Tibial artery (tissue), 4 donors: ENCODE measurements at places on chromosomes 5 and 9.

DNA sequence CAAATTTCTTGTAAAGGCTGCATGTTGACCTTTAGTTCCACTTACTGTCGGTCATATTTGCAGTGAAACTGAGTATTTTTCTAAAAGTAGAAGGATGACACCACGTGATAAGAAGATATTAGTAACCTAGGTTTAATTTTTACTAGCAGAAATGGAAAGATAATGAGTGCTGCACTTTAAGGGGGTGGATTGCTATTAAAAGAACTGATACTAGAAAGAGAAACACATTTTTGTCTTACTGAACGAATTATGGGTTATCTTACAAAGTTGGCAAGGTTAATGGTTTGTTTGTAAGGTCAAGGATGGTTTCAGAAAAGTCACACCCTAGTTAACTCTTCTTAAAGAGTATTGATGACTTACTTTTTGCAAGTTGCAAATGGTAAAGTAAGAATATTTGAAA is 2.4 kb downstream of the MACIR start:
- H3K4me3 ChIP-seq, result peak overlapping the region; percentile 90
- H3K36me3 ChIP-seq, result no peaks in the 10 kb centered on the region
- H3K27ac ChIP-seq, result no peak overlapping the region
- no peak for DNase-seq
- peaks cover 23% of the 10 kb centered on the region for H3K4me1 ChIP-seq
- no peaks in the 10 kb centered on the region for H3K27me3 ChIP-seq

DNA sequence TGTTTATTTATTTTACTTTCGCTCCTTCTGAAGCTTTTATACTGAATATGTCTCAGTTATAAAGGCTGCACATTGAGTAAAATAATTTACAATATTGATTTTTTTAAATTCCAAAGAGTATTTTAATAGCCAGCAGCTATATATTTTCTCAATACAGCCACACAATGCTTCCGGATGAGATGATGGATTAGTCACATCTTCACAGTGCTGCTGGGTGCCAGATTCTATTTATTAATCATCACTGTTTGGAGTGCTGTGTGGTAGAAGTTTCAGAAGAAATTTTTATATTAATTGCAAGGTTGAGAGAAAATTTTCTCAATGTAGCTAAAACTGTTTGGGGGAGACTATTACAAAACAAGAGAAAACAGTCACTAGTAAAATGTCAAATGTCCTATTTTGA is 989.8 kb downstream of the TLE4 start:
- H3K27ac ChIP-seq, result no peak overlapping the region
- no peak overlapping the region for H3K4me3 ChIP-seq
- H3K27me3 ChIP-seq, result no peaks in the 10 kb centered on the region
- no peaks in the 10 kb centered on the region for H3K36me3 ChIP-seq
- no peak for DNase-seq

DNA sequence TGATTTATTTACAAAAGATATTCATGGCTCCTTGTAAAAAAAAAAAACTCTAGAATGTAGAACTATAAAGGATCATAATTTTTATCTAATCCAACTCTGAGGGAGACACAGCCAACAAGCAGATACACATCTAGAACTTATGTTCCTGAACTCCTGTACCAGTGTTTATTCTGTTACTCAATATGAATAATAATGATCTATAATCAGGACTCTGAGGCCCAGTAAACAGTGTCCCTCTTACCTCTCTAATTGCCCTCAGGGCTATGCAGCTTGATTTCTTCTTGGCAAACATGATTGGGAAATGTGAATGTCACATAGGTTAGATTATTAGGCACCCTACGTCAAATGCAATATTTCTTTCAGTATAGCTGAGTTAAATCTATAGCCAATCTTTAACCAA is 391.6 kb upstream of the RPS23 start:
- no peaks in the 10 kb centered on the region for H3K36me3 ChIP-seq
- H3K4me1 ChIP-seq, result no peaks in the 10 kb centered on the region
- H3K27me3 ChIP-seq, result no peaks in the 10 kb centered on the region
- H3K4me3 ChIP-seq, result no peak overlapping the region
- no peak for DNase-seq

GRCh38 chr9:127937388-127938297 is at the start of gene DPM2:
Gene DPM2, minus strand, starts transcription at chr9:127937854. Its CDS starts 34 bp downstream, at chr9:127937820.
- H3K27me3 ChIP-seq, result no peaks in the 10 kb centered on the region
- no peaks in the 10 kb centered on the region for H3K4me1 ChIP-seq
- peak within 1 kb of the TSS; percentile 64 for H3K27ac ChIP-seq
- peak; percentile 85 for DNase-seq
- H3K36me3 ChIP-seq, result no peaks in the 10 kb centered on the region

DNA sequence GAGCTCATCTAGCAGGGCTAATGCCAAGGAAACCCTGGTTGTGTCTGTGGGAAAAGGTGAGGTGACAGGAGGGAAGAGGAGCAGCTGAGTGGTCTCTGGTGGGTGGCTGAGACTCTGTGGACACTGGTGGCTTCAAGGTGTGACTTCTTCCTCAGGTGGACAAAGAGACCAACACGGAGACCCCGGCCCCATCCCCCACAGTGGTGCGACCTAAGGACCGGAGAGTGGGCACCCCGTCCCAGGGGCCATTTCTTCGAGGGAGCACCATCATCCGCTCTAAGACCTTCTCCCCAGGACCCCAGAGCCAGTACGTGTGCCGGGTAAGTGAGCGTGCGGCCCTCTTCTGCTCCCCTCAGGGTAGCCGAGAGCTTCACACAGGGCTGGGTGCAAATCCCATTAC is 31.1 kb upstream of the RARS1 start:
- H3K36me3 ChIP-seq, result peaks cover 10% of the 10 kb centered on the region
- no peak overlapping the region for H3K4me3 ChIP-seq
- no peak overlapping the region for H3K27ac ChIP-seq
- no peak for DNase-seq
- no peaks in the 10 kb centered on the region for H3K27me3 ChIP-seq

DNA sequence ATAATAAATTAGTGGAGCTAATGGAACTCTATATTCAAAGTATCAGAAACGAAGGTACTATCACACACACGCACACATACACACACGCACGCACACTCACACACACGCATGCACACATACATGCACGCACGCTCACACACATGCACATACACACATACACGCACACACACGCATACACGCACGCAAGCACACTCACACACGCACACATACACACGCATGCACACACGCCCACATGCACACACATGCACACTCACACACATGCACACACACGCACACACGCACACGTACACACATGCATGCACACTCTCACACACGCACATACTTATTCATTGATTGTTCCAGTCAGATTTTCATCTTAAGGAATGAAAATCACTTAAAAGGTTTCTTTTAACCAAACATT is 69.8 kb upstream of the ICE1 start:
- H3K27ac ChIP-seq, result no peak overlapping the region
- no peak overlapping the region for H3K4me3 ChIP-seq
- no peaks in the 10 kb centered on the region for H3K4me1 ChIP-seq
- no peak for DNase-seq
- no peaks in the 10 kb centered on the region for H3K36me3 ChIP-seq
